ENCODE measurements at places on chromosomes 11 and 22.

DNA sequence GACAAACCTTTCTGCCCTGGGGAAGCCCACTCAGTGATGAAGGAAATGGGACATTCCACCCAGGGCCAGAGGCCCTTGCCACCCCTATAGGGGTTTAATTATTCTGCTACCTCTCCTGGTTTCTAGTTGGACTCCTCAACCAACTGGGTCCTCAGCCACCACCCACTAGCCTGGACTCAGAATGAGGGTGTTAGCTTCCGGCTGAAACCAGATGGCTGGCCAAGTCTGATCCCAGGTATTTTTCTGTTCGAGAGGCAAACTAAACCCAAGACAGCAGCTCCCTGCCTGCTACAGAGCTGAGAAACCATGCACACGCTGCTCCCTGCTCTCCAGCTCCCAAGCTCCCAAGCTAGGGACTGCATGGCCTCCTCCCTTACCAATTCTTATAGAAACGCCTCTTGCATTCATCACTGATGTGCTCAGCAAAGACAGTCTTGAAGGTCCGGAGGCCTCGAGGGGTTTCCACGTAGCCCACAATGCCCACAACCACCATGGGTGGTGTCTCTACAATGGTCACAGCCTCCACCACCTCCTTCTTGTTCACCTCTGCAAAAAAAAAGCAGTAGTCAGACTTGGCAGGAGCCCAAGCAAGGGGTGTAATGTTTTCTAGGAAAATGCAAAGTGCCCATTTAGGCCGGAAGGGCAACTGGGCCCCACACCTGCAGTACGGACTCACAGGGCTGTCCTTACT is 2.2 kb downstream of the RPL3 start:
- DNase-seq = no peak

DNA sequence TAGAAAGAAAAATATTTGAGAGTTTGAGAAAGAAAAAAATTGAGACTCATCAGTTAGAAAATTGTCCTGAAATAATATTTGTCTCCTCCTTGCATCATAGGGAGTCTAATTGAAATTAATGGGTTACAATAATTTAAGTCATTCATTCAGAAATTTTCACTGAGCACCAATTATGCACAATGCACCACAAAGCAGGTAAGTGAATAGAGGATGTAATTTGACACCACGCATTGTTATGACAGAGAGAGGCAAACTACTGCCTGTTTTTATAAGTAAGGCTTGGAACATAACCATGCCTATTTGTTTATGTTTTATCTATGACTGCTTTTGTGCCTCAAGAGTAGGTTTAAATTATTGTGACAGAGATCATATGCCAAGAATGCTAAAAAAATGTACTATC is 537.9 kb upstream of the FAT3 start:
- no peak for DNase-seq

- DNase-seq = no peak
Observed at GRCh38 chr11:119298726-119299125, 18.2 kb downstream of the MCAM start.

- no peak for DNase-seq
Observed at GRCh38 chr11:68387840-68388239, 72.7 kb upstream of the PPP6R3 start.

DNA sequence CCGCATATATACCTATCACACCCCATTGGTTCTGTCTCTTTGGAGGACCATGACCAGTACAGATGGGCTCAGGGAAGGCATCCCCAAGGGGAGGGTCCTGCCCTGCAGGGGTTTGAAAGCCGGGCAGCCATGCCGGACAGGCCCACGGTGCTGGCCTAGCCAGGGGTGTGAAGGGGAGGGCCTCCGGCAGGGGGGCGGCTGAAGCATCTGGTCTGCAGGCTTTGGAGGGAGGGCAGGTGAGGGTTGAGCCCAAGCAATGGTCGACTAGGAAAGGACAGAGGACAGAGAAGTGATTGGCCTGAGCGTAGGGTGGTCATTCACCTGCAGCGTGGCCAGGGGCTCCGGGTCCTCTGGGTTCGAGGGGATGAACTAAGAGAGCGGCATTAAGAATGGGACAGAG is 11.2 kb upstream of the CTSD start:
- no peak for DNase-seq

- DNase-seq = no peak
Observed at GRCh38 chr11:107683807-107684206, 28.0 kb downstream of the SLN start.

GRCh38 chr11:112219476-112220232 is 6.6 kb upstream of the PTS start:
- DNase-seq = no peak

- DNase-seq = peak; percentile 79
Observed at GRCh38 chr11:64887757-64888405, 9.5 kb upstream of the EHD1 start.

DNA sequence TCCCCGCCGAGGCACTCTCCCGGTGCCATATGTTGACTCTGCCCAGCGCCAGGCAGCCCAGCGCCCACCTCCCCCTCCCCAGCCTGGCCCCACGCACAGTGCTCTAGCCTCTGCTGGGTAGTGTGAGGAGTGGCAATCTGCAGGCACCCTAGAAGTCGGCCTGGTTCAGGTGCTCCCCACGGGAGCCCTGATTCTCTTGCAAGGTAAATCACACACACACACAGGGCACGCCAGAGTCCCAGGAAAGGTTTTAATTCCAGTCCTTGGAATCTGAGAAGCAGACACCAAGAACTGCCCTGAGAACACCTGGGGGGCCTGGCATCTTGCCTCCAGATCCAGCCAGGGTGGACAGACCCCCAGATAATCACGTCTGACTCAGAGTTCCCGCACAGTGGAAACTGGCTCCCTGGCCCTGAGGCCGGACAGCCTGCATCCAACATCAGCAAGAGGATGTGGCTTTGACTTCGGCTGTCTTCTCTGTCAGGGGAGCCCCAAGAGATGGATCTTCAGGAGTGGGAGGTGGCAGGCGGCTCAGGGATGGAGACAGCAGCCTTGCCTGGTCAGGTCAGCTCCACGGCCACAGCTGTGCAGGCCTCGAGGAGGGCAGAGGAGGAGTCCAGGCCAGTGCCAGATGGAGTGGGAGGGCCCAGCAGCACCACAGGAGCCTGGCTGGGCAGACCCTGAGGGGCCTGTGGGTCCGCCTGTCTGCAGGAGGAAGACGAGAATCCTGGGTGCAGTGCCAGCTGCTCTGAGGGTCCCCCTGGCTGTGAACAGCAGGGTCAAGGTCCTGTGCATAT is 1.1 kb upstream of the RIN1 start:
- no peak for DNase-seq

DNA sequence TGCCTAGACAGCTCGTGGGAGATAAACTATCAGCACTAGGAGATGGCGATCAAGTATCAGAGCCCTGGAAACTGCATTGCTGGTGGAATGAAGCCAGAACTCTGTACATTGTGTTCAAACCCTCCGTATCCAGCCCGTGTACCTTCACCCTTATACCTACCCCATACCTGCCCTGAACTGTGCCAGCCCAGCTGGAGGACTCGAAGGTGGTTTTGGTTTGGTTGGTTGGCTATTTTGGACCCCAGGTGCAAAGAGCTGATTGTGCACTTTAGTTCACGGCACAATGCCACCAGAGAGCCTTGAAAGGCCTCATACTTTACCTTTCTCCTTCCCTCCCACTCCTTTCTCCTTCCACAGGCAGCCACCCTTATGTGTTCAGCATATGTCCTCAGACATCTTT is 16.0 kb downstream of the FAM83F start:
- no peak for DNase-seq

- peak; percentile 3 for DNase-seq
Observed at GRCh38 chr11:12717851-12718291, 43.6 kb downstream of the TEAD1 start.

GRCh38 chr11:32044158-32044863 is 46.6 kb upstream of the RCN1 start:
- no peak for DNase-seq

DNA sequence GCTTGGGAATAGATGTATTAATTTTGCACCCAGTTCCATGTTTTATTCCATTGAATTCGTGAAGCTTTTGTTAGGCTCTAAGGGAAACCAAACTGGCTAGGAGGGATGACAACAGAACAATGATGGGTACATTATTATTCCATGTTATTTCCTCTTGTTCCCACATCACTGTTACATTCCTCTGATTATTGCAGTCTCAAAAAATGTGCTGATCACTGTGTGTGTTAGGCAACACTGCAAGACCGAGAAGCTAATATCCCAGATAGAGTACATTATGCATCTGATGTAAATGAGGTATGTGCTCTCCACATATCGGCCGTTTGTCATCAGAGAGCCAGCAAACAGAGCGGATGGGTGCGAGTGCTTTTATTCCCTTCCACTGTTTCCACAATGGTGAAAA is 327.9 kb downstream of the SOX6 start:
- DNase-seq = no peak

DNA sequence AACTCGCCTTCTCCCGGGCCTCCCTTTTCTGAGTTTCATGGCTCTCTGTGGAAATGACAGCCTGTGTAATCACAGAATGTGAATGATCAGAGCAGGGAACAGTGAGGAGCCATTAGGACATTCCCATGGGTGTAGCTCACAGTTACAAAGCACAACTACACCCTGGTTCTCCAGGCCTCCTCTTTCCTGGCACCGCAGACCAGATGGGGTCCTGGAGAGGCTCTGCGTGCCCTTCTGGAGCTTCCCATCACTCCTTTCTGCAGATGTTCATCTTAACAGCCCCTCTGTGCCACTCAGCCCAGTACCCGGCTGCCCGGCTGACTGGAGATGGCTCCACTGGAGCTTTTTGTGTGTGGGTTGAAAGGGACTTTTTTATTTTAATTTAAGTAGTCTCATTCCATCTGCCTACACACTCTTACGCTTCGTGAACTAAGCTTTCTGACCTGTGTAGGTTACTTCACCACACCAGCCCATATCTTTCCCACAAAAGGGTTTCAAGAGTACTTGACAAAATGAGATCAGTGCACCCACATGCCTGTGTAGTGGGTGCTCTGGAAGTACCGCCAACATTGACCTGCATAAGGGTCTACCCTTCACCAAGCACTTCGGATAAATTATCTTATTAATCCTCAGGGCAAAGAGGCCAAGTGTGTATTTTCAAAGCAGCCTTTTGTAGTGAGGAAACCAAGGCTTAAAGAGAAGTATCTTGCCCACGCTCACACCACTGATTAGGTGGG is 29.8 kb downstream of the SREBF2 start:
- DNase-seq = peak; percentile 35

GRCh38 chr22:37487571-37487970 is 1.4 kb upstream of the MFNG start:
- no peak for DNase-seq

- no peak for DNase-seq
Observed at GRCh38 chr11:117170210-117170609, 8.3 kb upstream of the SIDT2 start.

GRCh38 chr11:66048547-66049323 is at the start of gene GAL3ST3:
Gene GAL3ST3 (minus strand): TSS chr11:66049161. CDS start chr11:66045415, 3,746 bp downstream.
- DNase-seq = no peak

GRCh38 chr22:29201782-29202181 is 3.9 kb upstream of the EMID1 start:
- no peak for DNase-seq

- DNase-seq = no peak
Observed at GRCh38 chr22:42289671-42290541, 19.5 kb upstream of the TCF20 start.

DNA sequence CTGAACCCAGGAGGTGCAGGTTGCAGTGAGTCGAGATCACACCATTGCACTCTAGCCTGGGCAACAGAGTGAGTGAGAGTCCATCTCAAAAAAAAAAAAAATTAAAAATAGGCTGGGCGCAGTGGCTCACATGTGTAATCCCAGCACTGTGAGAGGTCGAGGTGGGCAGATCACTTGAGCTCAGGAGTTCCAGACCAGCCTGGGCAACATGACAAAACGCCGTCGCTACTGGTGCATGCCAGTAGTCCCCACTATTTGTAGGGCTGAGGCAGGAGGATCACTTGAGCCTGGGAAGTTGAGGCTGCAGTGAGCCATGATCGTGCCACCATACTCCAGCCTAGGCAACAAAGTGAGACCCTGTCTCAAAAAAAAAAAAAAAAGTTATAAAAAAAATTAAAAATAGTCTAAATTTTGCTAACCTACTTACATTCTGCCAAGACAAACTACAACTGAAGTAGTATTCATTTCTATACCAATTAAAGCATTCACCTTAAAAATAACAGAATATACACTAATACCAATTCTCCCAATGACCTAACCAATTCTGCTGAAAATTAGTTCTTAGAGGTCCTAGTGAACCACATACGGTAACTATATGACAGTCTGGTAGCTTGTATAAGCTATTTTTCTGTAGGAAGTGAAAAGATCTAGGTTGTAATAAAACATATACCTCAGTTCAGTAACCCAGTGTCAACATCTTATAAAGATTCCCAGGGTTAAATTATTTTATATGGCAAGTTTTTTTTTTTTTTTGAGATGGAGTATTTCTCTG is 7.1 kb downstream of the DDX6 start:
- no peak for DNase-seq

DNA sequence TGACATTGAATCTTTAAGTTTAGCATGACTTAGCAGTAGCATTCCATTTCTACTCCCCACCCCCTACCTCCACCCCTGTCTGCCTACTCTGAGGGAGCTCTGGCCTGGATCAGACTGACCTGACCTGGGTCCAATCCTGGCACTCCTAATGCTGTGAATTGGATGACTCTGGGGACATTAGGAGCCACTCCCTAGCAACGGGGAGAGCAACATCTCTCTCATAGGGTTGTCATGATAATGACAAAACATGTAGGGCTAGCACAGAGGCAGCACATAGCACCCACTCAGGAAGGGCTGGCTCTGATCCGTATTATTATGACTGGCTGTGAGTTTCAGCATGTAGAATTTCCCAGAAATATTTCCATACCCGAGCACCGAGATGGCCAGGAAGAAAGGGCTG is 40.5 kb downstream of the CABIN1 start:
- no peak for DNase-seq

- no peak for DNase-seq
Observed at GRCh38 chr22:43377896-43378704, 33.7 kb upstream of the MPPED1 start.

DNA sequence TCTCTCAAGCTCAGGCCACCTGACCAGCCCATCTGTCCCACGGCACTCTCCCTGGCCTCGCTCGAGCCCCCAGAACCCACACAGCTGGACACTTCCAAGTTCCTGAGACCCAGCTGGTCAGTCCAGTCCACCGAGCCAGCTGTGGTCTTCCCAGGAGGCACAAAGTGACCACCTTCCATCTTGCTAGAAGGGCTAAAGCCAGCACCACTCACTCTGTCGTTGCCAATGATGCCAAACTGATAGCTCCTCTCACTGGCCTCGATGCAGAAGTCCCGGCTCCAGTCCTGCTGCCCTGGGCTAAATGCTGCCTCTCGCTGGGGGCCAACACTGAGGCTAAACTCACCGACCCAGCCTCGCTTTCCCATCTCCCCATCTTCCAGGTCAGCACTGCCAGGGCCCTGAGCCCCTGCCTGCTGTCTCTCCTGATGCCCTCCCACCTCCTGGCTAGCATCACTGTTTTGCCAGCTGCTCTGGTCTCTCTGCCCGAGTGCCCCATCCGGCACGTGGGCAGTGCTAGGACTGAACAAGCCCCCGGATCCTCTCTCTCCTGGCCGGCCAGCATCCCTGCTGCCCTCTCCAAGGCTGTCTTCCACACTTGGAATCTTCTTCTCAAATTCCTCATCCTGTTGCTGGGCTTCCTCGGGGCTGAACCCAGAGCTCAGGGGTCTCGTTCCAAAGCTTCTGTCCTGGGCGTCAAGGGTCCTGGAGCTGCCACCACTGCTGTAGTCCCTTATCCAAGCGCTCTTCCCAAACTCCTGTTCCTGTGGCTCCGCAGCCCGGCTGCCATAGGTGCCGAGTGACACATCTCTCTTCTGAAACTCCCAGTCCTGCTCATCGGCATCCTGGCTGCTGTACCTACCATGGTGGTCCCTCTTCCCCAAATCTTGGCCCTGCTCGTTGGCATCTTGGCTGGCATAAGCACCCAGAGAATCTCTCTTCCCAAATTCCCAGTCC is 15.4 kb downstream of the TNKS1BP1 start:
- DNase-seq = no peak

GRCh38 chr11:22807855-22808570 is 21.6 kb downstream of the SVIP start:
- no peak for DNase-seq
